ENCODE measurements at places on chromosomes 3 and 15.

- DNase-seq: no peak
Observed at GRCh38 chr15:69592954-69593353, 140.3 kb downstream of the RPLP1 start.

DNA sequence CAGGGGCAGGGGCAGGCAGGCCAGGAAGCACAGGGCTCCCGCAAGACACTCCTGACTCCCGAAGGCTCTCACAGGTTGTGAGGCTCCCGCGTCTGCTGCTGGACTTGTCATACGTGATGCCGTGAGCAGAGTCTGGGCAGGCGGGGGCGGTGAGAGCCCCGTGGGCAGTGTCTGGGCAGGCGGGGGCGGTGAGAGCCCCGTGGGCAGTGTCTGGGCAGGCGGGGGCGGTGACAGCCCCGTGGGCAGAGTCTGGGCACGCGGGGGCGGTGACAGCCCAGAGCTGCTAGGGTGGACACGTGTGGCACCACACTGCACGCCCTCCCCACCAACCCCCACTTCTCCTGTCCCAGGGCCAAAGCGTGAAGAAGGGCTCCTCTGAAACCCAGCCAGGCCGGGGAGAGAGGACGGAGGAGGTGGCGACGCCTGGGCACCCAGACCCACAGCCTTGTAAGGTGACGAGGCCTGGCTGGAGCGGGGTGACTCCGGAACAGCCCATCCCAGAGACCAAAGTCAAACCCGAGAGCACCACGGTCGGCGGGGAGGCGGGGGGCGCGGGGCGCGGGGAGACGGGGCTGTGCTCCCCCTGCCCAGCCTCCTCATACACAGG lies 35.0 kb downstream of the TNK2 start:
- DNase-seq: no peak

- no peak for DNase-seq
Observed at GRCh38 chr15:99257107-99257750, 5.9 kb downstream of the LRRC28 start.

DNA sequence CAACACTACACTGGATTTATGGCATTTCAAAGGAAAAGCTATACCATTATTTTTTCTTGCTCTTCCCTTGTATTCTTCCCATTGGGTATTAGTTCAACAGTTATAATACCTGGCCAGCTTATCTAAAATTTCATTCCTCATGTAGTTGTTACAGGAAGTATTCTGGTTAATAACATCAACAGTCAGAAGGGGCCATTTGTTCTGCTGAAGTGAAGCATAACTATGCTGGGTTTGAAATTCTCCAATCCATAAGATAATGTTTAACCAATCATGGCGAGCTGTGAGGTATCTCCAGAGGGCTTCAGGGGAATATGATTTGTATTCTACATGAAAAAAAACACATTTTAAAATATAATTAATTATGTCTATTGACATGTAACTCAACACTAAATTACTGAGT lies 43.4 kb downstream of the SPG11 start:
- no peak for DNase-seq

DNA sequence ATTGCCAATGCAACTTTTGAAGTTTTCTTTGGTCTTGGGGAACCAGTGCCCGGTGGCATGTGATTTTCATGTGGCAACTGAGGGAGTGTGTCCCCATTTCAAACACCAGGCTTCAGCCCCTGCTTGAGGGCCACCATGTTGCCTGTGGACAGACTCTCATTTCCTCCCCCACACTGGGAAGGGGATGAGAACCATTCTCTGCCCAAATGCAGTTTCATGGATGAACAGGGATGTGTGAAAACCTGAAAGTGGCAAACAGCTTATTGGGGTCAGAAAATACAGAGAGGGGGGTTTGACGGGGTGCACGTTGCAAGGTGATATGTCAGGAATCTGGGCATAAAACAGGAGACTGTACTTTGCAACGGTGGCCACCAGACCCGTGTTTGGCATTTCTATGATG lies 6.3 kb downstream of the FAM107A start:
- DNase-seq: no peak

- no peak for DNase-seq
Observed at GRCh38 chr3:31634476-31634875, 101.8 kb downstream of the STT3B start.

- DNase-seq: no peak
Observed at GRCh38 chr3:123072564-123072963, 5.7 kb downstream of the PDIA5 start.

All from right kidney (tissue), 9 donors.